ENCODE measurements at places on chromosomes 12 and 14.

DNA sequence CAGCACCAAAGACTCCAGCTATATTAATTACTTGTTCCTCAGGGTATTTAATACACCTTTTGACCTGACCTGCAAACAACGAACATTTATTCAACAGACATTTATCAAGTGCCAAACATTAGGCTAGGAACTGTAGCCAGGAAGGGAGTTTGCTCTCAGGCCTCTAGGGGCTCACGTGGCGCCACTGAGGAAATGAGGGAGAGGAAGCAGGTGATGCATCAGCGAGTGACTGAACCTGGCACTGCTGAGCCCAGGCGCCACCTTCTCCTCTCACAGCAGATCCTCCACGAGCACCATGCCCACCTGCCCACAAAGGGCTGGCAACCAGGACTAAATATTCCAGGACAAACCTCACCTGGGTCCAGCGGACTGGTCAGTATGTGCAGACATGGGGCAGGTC lies 50.2 kb downstream of the SETD3 start:
- no peak for DNase-seq

DNA sequence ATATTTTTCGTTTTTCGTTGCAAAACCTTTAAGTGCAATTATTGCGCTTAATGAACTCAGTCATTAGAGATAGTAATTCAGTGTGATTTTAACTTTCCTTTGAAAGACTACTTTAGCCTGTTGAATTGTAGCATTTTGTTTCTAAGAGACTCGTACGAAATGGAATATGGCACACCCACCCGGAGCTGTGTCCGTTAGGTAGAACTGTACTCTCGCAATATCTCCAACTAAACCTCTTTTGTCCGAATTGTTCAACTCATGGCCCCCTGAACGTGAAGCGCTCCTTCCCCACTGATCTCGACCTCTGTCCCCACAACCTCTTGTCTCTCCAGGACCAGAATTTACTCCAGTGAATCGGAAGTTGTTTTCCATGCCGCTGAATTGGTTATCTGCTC lies 800 bp downstream of the PCNX4 start:
- DNase-seq, result no peak

DNA sequence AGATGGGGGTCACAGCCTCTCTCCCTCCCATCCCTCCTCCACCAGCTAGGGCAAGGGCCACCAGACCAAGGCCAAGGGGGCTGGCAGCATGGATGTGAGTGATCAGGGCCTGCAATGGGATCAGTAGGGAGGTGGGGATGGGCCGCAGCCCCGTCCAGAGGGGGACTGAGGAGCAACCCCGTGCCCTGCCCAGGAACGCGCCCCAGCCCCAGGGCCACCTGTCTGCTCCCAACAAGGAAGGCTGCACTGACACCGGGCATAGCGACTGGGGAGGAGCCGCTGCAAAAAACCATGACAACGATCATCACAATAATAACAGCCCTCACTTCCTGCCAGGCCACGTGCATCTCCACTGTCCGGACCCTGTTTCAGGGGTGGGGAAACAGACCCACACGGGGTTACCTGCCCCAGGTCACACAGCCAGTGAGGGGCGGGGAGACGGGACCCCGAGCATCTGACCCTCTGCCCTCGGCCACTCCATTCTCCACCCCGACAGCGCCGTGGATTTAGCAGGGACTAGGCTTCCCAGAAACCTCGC lies 24.3 kb downstream of the NCOR2 start:
- no peak for DNase-seq

DNA sequence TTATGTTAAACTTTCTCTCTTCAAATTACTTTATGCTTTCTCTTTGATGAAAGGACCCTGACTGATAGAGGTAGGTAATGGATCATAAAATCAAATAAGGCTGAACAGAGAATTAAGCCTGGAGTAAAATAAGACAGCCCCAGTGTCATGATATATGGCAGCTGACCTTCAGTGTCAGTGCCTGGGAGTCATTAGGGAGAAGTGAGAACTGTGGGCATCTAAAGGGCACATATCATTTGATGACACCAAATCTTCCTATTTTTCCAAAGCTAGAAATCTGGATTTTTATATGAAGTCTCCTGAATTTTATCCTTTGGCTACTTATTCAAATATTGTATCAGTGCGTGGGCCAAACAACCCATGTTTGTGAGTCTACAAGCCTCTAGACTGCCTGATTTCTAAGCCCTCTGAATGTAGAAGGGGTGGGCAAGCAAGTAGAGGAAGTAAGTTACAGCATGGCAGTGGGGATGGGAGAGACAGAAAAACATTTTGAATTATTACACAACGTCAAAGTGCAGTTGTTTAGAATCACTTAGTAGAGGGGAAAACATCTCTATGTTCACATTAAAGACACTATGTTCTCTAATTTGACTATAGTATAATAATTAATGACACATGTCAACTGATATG lies 10.0 kb downstream of the SLC39A9 start:
- no peak for DNase-seq

GRCh38 chr14:101191101-101191720 lies 287.7 kb upstream of the RTL1 start:
- no peak for DNase-seq

DNA sequence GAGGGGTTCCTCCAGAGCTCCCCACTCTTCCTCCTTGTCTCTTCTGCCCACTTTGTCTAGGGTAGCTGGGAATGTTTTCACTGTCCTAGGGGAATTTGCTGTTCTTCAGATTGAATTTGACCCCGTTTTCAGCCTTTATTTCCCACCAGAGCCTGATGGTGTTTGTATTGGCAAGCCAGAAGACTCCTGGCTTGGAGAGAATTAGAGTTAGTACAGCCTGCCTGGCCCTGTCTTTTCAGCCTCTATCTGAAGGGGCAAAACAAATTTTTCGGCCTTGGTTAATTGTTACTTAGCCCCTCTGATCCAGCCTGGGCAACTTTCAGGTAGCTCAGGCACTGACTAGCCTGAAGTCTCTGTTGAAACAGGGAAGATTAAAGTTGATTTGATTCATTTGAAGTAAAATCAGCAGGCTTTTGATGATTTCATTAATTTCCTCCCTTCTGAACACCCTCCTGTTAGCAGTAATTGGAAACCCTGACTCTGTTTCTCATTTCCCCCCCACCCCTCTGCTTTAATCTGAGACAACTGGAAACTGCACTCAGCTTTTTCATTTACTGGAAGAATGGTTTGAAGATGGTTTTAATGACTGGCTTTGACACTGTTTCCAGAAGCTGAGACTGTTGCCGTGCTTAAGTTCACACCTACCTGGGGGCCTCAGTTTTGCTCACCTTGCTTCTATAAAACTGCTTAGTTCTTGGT lies 63.3 kb downstream of the SUSD6 start:
- DNase-seq, result no peak

- no peak for DNase-seq
These were observed 315.3 kb downstream of the NOVA1 start for GRCh38 chr14:26282578-26282977.

- no peak for DNase-seq
These were observed 5.9 kb downstream of the GPR84 start for GRCh38 chr12:54358191-54358944.

- DNase-seq, result no peak
These were observed 173.2 kb downstream of the SLC35F4 start for GRCh38 chr14:57692671-57693070.

GRCh38 chr12:42240131-42240750 lies 2.2 kb upstream of the YAF2 start:
- no peak for DNase-seq

DNA sequence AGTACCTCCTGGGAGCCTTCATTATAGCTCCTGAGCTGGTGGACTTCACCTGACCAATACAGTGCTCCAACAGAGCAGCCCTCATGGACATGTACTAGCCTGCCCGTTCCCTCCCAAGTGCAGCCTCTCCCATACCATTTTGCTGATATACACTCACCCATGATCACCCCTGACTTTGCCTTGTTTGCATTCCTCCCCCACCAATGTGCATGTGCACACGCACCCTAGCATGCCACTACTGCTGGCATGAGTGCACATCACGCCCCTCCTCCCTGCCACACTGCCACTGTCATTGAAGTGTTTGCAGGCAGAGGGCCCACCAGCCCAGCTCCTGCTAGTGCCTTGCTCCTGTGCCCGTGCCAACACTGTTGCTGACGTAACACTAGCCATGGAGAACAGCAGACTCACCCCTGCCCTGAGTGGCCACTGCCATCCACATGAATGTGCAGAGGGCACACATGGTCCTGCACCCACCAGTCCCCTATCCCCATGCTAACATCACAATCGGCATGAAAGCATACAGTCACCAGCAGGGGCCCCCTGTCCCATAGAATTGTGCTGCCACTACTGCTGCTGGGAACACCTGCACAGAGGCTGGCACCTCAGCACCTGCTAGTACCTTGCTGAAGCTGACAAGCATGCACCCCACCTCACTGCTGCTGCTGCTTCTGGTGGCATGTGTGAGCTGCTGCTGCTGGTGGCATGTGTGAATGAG lies 110.3 kb downstream of the SINHCAF start:
- DNase-seq, result no peak

GRCh38 chr12:117977373-117977772 lies 8.6 kb upstream of the KSR2 start:
- DNase-seq, result no peak

GRCh38 chr14:35412272-35413056 lies 7.9 kb upstream of the NFKBIA start:
- no peak for DNase-seq

DNA sequence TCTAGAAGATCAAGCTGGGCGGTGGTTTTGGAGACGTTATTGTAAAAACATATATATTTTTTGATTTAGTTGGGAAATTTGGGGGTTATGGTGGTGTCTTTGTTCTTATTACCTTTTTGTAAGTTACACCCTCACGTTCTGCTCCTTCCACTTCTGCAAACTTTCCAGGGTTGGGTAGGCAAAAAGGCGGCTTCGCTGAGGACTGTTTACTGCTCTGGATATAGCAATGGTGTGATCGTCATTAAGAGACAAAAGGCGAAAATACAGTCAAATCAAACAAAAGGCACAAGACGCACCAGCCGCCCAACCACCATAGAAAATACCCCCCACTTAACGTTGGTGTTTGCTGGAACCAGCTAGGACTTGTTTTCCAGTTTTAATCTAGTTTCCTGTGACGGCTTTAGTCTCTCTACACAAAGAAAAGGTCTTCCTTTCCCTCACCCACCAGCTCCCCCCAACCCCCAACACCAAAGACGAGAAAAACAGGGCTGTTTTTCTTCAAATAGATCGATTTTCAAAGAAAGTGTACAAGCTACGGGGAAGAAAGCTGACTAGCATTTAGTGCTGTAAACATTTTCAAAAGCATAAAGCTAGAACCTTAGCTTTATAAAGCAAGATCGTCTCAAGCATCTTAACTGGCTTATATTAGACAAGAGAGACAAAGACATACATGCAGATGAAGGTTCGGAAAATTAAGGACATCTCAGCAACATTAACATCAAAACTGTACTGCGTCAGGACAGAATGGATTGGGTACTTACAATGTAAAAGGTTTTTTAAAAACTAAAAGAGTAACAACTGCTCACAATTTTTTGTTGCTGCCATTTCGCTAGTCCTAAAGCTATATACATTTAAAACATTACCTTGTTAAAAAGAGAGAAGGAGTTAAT lies 2.0 kb upstream of the SETD1B start:
- DNase-seq, result no peak

- no peak for DNase-seq
These were observed 163.9 kb upstream of the TMTC2 start for GRCh38 chr12:82522762-82523161.

DNA sequence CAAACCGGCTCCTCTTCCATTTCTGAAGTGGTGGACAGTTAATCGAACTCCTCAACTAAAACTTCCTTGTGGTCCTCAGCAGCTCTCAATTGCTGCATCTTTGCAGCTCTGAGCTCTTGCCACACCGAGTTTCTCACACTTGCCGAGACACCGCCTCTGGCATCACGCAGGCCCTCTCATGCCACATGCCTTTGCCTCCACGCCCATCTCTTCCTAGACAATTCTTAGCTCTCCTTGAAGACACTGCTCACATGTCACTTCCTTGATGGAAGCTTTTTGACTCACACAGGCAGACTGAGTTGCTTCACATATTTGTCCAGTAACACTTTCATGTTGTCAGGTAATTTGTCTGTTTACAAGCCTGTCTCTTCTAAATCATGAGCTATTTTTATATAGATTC lies 29.2 kb downstream of the KCNA1 start:
- no peak for DNase-seq

GRCh38 chr14:95301527-95302187 lies 18.1 kb downstream of the CLMN start:
- no peak for DNase-seq

GRCh38 chr12:132362996-132363660 lies 33.7 kb upstream of the GALNT9 start:
- DNase-seq, result no peak

DNA sequence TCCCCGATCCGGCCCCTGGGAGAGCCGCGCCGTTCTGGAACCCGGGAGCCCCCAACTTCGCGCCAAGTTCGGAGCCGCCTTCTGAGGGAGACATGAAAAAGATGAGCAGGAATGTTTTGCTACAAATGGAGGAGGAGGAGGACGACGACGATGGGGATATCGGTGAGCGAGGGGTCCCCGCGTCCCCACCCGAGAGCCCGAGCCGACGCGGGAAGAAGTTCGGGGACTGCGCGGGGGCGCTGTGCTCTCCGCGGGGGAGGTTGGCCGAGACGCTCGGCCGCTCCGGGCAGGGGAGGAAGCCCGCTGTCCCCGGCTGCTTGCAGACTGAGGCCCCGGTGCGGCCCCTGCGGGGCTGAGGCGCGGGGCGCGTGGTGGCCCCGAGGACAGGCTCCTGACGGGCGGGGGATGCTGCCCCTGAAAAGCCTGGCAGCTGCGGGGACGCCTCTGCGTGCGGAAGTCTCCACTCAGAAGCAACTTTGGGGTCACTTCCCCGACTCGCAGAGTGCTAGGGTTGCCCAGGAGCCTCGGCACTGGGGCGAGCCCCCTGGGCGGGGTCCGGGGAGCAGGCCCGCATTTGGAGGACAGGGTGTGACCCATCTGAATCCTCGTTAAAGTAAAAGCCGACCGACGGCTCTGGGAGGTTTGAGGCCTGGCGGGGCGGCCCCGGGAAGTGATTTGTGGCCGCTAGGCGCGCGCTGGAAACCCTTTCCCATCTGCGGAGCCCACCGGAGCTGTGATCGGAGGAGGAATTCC lies 511 bp downstream of the ANO6 start:
- DNase-seq, result no peak

DNA sequence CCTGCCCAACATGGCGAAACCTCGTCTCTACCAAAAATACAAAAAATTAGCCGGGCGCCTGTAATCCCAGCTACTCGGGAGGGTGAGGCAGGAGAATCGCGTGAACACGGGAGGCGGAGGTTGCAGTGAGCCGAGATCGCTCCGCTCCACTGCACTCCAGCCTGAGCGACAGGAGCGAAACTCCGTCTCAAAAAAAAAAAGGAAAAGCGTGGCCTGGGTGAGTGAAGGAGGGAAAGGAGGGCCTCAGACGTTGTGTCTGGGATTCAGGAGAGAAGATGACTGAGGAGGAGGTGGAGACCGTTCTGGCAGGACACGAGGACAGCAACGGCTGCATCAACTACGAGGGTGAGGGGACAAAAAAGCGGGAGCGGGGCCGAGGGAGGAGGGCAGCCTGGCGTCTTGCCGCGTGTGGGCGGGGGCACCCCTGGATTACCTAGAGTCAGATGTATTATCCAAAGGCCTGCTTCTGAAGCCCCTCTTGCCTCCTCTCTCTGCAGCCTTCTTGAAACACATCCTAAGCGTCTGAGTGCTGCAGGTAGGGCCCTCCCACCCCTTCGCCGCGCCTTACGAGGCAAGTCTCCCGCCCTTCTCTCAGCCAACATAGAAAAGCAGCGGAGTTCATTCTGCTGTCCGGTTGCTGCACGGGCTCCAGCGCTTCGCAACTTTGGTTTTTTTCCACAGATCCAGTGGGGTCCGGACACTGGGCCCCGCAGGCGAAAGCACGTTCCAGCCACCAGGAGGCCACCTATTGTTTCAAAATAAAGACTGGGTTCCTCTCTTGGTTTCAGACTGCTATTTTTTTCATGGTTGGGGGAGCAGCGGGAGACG lies 744 bp upstream of the MYL6 start:
- peak; percentile 69 for DNase-seq

GRCh38 chr12:122013136-122013535 lies 8.5 kb upstream of the BCL7A start:
- DNase-seq, result peak; percentile 93

Measured in SIG-M5 (cell line).